ENCODE measurements at places on chromosomes 3 and 15. TPM values are rescaled to one million over a fixed set of nuclear protein-coding genes. Genes with fewer than 3 reads are reported as not detected.

DNA sequence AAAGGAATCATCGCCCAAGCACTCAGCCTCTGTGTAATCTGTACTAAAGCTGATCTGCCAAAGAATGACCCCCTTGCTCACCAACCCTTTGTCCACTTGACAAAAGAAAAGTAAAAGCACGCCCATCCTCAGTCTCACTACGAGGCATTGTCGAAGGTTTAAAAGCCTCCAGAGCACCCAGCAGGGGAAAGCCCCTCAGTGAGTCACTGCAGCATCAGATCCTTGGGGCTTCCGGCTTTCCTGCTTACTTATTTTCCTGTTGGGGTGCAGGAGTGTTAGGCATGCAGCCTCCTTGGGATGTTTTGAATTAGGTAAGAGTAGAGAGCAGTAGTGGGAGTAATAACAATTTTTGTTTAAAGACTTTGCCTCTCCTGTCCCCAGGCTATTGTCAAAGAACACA is 216.1 kb downstream of the MTHFS start:
- DNase-seq, result no peak

DNA sequence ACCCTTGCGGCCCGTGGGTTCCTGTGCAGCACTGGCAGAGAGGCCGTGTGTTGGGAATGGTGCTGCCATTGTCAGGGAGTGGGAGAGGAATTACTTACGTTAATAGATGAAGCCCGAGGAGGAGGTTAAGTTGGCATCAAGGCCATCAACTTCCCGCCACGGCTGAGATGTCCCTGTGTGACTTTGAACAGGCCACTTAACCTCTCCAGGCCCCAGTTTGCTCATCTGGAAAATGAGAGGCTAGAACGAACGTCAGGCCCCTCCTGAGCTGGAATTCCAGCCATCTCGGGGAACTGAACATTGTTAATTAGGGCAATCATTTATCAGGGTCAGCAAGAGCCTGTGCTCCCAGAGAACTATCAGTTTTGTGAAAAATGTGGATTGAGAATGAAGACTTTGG is 91.4 kb upstream of the MYZAP start:
- DNase-seq, result no peak

GRCh38 chr3:121545574-121546455 is at the start of gene POLQ:
Gene POLQ (minus strand): TSS chr3:121545988. CDS start chr3:121545877, 111 bp downstream.
- peak; percentile 79 for DNase-seq

The WNT7A gene
- not detected for total RNA-seq

The PXK gene
- total RNA-seq, result 30.3 TPM
